Testis (tissue), 5 donors: ENCODE measurements at places on chromosomes 1 and 21.

GRCh38 chr1:91710261-91710660 lies 175.7 kb downstream of the TGFBR3 start:
- DNase-seq: no peak

DNA sequence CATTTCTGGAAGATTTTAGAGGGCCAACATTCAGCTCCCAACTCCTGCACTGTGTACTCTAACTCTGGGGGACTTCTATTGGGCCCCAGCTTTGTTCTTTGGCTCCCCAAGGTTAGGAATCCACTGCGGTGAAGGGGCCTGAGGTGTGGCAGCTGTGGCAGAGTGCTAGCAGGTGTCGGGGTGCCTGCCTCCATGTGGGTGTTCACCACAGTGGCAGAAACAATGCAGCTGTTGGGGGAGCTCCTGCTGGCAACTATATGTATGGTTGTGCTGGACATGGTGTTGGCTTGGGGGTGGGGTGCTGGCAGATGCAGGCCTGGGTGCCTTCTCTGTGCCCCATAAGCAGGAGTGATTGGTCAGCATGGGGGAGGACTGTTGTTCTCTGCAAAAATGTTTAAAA lies 95.5 kb downstream of the ST6GALNAC3 start:
- DNase-seq: no peak

DNA sequence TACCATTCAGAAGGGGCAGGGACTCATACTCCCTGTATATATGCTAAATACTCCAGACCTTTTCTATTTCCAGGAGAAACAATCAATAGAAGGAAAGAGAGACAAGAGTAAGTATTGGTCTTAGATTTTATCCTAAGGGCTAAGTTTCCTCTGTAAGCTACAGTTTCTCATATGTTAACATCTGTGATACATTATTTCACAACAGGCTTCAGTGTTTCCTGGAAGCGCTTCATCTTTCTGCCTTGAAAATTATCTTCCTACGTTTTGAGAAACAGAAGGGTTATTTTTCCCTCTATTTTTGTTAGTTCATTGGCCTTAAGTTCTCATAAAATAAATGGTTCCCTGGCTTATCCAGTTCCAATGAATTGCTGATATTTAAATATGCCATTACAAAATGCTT lies 15.6 kb downstream of the FMO1 start:
- DNase-seq: no peak

- DNase-seq: no peak
Measured at GRCh38 chr1:43239484-43239883, 30.3 kb upstream of the TMEM125 start.

DNA sequence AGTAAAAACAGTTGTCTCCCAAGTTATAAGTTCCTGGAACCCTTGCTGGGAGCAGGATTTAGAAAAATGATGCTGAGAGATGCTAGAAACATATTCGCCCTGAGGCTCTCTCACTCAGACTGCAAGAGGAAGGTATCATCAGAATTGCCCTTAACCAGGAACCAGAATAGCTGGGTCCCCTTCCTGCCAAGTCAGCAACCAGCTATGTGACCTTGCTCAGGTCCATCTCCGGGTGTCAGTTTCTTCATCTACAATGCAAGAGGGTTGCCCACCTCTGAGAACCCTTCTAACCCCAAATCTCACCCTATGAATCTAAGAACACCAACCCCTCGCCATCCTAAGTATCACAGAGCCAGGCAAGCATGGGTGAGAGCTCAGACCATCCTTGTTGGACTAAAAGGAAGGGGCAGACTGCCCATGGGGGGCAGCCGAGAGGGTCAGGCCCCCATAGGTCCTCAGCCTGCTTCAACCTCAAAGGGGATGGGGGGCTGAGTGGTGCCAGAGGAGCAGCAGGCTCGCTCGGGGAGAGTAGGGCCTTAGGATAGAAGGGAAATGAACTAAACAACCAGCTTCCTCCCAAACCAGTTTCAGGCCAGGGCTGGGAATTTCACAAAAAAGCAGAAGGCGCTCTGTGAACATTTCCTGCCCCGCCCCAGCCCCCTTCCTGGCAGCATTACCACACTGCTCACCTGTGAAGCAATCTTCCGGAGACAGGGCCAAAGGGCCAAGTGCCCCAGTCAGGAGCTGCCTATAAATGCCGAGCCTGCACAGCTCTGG lies 390 bp upstream of the S100A9 start:
- peak; percentile 24 for DNase-seq

- DNase-seq: no peak
Measured at GRCh38 chr1:243642936-243643335, 207.1 kb downstream of the AKT3 start.

GRCh38 chr1:245990315-245991022 lies 516.6 kb downstream of the SMYD3 start:
- no peak for DNase-seq

DNA sequence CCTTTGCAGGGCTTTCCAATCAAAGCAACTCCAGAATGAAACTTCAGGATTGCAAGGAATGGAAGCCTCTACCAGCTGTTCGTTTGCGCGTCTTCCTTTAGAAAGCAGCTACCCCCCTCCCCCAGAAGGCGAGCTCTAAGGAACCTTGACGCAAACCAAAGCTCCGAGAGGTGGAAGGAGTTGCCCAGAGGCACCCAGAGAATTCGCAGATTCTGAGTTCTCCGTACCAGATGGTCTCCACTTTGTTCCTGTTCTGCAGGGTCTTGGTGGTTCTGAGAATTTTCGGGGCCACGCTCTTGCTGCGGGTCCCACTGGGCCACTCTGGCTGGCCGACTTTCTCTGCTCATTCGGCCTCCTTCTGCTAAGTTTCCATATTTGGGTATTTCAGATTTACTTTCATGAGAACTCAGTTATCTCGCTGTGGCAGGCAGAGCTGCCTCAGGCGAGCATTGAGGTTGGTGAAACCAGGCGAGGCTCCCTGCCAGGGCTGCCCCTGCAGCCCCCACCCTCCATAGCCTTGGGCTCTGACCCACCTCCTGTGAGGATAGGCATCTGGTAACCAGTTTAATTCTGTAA lies 801 bp downstream of the TRAF5 start:
- peak; percentile 60 for DNase-seq

DNA sequence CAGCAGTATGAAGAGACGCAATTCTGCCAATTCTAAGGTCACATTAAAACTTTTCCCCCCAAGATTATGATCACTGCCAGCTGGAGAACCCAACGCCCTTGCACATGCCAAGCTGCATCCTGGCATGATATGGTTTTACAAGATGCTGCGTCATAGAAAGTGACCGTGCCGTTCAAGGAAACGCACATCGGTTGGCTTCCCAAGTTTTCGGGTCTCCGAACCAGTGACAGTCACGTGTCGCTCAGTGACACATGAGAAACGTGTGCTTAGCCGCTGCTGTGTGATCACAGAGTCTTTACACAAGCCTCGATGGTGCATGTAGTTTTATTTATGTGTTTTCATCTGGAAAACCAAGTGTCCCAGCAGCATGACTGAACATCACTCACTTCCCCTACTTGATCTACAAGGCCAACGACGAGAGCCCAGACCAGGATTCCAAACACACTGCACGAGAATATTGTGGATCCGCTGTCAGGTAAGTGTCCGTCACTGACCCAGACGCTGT lies 7.4 kb downstream of the SMIM1 start:
- no peak for DNase-seq

DNA sequence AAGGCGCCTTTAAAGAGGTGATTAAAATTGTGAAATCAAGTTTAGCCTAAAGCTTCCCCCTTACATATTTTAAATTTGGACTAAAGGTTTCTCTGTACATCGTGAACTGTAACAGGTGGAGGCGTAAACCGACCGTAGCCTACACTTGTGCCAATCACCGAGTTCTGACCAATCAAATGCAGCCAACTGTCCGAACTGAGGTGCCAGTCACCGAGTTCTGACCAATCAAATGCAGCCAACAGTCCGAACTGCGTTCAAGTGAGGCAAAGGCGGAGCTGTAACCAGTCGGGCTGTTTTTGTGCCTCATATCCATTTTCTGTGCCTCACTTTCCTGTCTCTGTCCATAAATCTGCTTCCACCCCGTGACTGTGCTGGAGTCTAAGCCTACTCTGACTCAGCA lies 7.4 kb downstream of the TFF1 start:
- DNase-seq: peak; percentile 79

DNA sequence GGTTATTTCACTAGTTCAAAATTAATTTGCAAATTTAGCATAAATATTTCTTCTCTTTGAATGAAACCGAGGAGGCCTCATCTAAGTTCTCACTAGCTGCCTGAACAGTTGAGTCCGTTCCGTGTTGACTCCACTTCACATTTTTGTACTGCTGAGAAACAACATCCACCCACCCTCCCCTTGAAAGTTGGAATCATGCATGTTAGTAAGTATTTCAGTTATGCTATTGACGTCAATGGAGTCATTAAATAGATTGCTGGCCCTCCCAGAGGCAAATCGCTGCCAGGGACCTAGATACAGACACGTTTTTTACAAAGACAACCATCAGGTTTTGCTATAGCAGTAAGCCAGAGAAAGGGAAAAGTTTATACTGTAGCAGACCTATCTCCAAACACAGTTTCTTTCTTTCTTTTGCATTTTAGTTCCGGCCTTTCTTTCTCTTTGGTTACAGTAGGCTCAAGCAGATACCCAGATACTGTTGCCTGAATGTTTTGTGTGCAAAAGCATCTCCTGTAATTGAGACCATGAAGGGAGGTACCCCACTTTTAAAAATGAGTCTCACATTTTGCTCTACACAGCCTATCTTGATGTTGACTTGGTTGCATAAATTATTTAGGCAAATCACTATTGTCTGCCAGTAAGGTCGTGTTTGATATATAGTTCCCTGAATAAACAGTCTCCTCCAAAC lies 262.6 kb upstream of the SGIP1 start:
- DNase-seq: peak; percentile 93

DNA sequence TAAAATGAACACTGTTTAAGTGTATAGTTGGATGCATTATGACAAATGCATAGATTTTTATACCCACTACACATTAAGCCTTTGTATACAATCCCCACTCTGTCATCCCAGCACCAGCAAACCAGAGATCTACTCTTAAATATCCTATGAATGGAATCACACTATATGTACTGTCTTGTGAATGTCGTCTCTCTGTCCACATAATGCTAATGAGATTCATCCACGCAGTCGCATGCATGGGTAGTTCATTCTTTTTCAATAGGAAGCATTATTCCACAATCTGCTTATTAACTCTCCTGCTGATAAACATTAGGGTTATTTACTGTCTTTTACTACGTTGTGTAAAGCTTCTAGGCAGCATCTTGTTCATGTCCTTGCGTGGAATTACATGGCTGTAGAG lies 892.3 kb downstream of the LTN1 start:
- no peak for DNase-seq

- DNase-seq: no peak
Measured at GRCh38 chr1:204714194-204714860, 28.8 kb upstream of the LRRN2 start.

DNA sequence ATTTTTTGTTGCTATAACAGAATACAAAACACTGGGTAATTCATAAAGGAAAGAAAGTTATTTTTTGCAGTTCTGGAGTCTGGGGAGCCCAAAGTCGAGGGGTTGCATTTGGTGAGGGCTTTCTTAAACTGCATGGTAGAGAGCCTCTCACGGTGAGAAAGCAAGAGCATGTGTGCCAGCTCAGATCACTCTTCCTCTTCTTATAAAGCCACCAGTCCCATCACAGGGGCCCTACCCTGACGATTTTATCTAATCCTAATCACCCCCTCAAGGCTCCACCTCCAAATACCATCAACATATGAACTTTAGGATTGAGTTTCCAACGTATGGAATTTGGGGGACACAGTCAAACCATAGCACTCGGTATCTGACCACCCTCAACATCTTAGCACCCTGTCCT lies 1.0 kb upstream of the STRIP1 start:
- no peak for DNase-seq

DNA sequence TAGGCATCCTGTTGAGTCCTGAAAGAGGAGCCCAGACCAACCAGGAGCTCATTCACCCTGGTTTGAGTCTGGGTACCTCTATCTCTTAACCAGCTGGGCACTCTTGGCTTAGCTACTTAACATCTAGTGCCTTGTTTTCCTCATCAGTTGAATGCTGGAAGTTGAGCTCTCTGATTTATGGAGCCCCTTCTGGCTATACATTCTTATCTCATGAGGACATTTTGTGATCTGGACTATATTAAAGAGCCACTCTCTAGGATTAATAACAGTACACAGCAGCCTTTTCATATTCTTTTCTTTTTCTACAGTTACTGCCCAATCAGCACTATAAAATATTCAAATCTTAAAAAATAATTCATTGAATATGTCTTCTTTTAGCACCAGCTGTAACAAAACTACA lies 296.9 kb upstream of the RUNX1 start:
- no peak for DNase-seq

DNA sequence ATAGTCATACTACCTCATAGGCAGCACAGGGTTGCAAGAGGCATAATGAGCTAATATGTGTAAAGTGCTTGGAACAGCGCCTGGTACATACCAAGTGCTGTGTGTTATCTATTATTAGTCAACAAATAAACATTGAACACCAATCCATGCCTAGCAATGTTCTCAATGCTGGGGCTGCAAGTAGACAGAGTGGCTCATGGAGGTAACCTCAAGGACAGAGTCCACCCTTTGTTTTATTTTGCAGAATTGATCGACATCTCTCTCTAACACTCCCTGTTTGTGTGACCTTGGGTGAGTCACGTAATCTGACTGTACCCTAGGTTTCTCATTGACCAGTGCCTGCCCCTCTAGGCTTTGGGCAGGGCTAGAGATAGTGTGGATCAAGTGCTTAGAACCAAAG lies 164.0 kb upstream of the KLHDC7A start:
- DNase-seq: no peak

GRCh38 chr1:111175349-111175748 lies 25.1 kb downstream of the DENND2D start:
- no peak for DNase-seq

GRCh38 chr1:225931270-225932136 lies 7.5 kb upstream of the PYCR2 start:
- DNase-seq: no peak

- no peak for DNase-seq
Measured at GRCh38 chr1:53576381-53576801, 117.2 kb downstream of the DMRTB1 start.

DNA sequence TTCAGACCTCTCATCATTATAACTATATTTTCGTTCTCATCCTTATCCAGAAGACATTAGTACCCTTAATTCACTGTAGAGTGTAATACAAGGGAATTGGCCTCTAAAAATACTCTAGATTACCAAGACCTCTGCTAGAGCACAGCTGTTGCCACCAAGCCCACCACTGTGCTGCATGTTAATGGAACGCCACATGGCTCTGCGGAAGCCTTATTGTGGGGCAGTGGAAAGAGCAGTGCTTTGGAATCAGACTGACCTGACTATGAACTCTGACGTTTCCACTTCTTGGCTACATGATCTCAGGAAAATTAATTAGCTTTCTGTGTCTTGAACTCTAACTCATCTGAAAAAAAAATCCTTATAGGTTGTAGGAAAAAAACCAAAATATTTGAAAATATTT lies 222.1 kb downstream of the LMX1A start:
- no peak for DNase-seq

GRCh38 chr1:227880342-227880924 lies 65.0 kb downstream of the PRSS38 start:
- DNase-seq: no peak

DNA sequence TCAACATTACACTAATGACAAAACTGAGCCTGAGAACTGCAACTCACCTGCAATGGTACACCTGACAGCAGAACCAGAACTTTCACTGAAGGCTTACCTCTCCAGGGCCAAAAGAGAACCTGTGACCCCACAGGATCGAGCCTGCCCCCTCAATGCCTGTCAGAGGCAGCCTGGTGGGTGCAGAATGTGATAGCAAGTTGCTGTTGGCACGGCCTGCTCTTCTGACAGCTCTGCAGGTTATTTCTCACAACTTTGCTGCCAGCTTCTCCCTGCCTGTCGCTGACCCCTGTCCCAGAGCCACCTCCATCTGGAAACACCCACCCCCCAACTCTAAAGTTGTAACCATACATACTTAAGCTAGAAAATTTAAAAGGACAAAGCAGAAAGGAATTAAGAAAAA lies 35.2 kb downstream of the HIVEP3 start:
- no peak for DNase-seq
